Upper lobe of right lung (tissue), 1 donor: ENCODE measurements at places on chromosomes 2 and 18. TPM values are rescaled to one million over a fixed set of nuclear protein-coding genes. Genes with fewer than 3 reads are reported as not detected.

Gene TLX2
- not detected for total RNA-seq

Gene DYNC2LI1
- total RNA-seq = 22.4 TPM

Gene PIEZO2
- total RNA-seq = 20.4 TPM

Gene CCDC148
- total RNA-seq = 1.2 TPM

Gene AQP12B
- not detected for total RNA-seq

Gene NRBP1
- 75.8 TPM for total RNA-seq

Gene KLHL14
- 0.72 TPM for total RNA-seq

DNA sequence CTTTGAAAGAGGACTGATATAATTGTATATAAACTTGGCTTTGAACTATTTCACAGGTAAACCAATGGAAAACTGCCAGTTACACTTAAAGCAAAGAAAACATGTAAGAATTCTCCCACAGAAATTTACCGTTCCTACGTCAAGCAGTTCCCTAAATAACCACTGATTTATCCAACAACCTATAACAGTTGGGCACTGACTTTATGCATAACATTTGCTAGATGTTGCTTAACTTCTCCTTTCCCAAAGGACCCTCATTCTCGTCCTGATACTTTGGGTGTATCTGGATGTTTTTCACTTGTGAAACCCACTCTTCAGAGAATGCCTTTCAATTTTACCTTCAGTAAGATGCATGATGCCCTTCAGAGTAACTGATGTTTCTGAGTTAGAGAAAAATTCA, 43.8 kb downstream of the STAT1 start:
- DNase-seq = no peak

DNA sequence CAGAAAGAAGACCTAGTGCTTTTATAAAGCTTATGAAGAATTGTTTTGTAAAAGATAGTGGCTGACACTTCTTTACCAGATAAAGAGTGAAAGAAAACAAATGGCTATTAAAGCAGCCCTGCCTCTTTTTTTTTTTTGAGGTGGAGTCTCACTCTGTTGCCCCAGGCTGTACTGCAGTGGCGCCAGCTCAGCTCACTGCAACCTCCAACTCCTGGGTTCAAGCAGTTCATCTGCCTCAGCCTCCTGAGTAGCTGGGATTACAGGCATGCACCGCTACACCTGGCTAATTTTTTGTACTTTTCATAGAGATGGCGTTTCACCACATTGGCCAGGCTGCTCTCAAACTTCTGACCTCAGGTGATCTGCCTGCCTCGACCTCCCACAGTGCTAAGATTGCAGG, 12.9 kb downstream of the ARPC2 start:
- no peak for DNase-seq

- DNase-seq = no peak
Observed at GRCh38 chr2:152782171-152782570, 63.8 kb downstream of the ARL6IP6 start.

DNA sequence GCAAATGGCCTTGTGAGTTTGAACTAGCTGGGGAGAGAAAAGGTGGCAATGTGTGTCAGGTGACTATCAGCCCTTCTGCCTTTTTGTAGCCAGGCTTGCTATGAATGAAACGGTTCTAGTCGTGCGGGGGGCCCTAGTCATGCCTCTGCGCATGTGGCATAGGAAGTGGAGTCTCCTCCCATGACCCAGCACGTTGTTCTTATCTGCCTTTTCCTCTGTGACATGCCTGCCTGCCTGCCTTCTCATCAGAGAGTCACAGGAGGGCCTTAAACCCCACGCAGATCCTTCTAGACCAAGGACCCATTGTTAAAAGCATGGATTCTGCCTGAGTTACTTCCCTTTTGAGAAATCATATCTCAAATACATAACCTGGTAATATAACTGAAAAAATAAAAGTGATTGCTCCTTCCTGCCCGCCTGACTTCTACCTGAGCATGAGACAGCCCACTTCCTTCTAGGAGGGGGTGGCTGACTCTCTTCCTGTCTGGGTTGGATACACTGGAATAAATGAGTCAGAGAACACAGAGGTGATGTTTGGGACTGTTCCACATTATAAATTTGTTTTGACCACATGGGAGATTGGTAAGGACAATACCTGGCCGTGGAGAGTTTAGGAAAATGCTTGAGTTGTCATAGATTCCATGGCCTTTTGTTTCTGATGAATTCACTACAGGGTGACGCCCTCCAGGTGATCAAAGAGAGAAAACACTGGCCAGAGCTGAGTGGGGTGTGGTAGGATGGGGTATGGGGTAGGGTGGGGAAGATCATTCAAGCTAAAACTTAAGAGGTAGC, 49.8 kb downstream of the FBLN7 start:
- DNase-seq = no peak

DNA sequence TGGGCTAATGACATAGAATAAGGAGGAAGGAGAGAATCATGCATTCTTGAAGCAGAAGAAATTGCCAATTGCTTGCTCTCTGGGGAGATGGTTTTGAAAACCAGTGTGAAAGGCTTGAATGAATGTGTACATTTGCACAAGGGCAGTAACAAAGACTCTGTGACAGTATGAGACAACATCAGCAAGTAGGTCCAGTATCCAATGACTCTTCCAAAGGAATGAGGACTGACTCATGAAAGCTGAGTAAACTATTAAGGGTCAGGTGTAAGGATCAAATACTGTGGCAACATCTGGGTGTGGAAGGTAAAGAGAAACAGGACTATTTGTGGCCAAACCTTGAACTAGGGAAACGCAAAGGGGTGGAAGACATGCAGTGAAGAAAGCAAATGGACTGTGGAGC, 886.0 kb upstream of the CHAC2 start:
- no peak for DNase-seq

DNA sequence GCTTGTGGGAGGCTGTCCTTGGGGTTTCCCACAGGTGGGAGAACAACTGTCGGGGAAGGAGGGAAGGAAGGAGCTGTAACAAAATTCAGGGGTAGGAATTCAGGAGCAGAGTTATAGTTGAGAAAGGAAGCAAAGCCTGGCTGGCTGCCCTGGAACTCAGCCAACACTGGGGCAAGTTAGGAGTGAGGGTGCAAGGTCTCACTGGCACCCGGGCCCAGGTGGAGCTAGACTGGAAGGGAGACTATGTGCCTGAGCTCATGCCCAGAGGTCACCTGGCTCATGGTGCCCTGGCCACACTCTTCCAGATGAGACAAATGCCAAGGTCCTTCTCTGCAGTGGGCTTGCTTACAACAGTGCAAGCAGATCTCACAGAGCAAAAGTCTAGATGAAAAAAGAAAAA, 75.6 kb upstream of the ARHGAP28 start:
- no peak for DNase-seq

- DNase-seq = no peak
Observed at GRCh38 chr18:74116633-74117554, 30.7 kb downstream of the FBXO15 start.

DNA sequence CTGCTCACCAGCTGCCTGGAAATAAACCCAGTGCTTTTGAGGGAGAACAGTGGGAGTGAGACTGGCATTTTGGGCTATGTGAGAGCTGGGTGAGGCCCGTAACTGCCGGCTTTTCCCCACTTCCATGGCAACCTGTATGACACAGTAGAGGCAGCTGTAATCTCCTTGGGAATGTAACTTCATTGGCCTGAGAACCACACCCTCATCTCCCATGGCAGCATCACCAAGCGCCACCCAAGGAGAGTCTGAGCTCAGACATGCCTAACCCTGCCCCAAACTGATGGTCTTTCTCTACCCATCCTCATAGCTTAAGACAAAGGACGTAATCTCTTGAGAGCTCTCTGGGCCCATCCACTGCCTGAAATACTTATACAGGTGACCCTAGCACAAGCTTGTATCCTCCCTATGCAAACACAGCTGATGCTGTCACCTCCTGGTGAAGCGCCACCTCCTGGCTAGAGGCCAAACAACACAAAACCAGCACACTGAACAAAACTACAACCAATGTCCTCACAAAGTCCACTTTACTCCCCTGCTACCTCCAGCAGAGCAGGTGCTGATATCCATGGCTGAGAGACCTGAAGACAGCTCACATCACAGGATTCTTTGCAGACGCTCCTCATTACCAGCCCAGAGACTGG, 763.4 kb upstream of the NRXN1 start:
- no peak for DNase-seq

GRCh38 chr2:96098900-96099590, 17.3 kb downstream of the ADRA2B start:
- peak; percentile 46 for DNase-seq

DNA sequence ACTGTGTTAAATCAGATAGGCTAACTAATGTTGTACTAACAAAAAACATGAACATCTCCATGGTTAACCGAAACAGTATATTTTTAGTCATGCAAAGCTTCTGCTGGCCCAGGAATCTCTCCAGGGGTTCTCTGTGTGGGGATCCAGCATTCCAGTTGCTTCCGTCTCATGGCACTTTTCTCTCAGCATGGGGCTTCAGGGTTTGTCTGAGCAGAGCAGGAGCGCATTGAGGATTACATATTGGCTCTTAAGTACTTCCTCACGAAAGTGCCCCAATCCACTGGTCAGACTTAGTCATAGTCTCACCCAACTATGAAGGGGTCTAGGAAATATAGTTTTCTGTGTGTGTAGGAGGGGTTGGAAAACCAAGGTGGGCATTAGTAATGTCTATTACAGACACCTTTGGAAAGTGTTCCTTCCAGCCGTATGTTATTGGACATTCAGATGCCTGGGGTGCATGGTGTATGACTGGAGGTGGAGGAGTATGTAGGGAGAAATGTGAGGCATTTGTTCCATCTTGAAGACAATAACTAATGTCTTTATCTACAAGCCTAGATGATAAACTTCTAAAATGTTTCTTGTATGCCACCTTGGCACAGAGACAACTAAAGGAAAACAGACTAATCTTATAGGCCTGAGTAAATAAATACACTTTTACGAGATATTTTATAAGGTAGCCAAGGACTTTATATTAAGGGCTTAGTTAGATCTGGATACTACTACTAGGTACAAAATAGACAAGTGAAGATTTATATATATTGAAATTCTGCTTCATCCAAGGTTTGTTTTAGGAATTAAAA, 123.8 kb upstream of the ZEB2 start:
- DNase-seq = no peak

DNA sequence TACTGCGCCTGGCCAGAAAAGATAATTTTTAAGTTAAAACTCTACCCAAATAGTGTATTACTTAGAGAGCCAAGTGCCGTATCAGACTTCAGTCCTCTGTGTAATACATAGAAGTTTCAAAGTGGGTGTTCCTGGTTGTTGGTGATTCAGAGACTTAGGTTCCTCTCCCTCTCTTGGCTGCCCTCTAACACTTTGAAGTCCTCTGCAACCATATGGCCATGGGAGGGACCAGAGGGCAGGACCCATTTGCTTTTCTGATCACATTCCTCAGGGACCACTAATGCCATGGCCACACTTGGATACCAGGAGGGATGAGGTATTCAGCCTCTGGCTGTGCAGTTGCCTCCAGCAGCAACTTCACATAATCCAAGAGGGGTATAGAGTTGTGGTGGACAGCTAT, 131.5 kb downstream of the CAPN13 start:
- DNase-seq = no peak

- peak; percentile 45 for DNase-seq
Observed at GRCh38 chr2:3608373-3609278, 13.7 kb downstream of the COLEC11 start.

DNA sequence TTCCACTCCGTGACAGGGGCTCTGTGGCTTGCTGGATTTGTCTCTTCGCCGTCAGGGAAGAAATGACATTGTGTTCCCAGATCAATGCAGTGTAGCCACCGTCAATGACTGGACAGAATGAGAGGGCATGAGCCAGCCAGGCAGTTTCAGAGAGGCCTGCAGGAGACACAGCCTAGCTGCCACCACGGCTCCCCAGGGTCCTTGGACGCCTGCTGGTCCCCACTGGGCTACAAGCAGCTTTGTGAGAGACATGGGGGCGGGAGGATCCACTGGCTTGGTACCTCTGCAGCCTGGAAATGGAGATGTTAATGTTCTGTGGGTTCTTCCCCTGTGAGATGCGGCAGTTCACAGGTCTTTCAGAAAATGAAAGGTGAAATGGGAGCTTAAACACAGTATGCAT, 12.1 kb upstream of the AMER3 start:
- no peak for DNase-seq

DNA sequence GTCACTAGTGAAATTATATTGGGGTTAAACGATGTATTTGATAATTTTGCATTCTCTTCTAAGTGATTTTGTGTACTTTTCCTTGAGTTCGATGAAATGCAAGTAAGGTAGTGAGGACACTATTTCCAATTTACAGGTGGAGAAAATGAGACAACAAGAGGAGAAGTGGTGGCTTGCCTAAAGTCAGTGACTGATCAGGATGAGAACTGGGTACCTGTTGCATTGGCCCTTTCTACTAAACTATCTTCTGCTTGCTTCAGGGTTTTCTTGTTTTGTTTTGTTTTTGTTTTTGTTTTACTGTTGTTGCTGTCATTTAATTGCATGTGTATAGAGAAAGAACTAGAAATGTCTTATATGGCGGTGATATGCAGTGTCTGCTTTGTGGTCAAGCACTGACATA, 31.4 kb upstream of the FBXO11 start:
- no peak for DNase-seq

DNA sequence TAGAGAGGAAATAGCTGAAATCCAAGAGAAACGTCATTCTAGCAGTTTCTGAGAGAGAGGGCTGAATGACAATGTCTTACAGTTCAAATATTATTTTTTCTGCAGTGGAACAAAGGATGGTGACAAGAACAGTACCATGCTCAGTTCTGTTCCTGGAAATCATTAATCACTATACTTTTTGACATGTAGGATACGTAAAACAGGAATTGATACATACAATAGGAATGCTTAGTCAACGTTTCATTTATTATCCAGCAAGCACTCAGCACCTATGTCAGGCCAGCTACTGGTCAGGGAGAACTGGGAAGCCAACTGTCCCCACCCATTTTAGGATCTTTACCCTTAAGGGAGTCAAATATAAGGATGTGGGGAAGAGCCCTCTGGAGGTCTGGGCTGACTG, 114.7 kb downstream of the DHRS9 start:
- DNase-seq = no peak

GRCh38 chr2:25787020-25787419, 91.3 kb downstream of the ASXL2 start:
- DNase-seq = no peak

GRCh38 chr2:144402251-144402650, 117.7 kb downstream of the ZEB2 start:
- DNase-seq = peak; percentile 63

- DNase-seq = no peak
Observed at GRCh38 chr2:101958061-101958460, 33.7 kb upstream of the IL1R2 start.
